ENCODE measurements at places on chromosomes 7 and 10.

- DNase-seq: no peak
These were observed 24.5 kb downstream of the CRCP start for GRCh38 chr7:66138994-66139752.

- DNase-seq: no peak
These were observed 1.7 kb downstream of the MMP21 start for GRCh38 chr10:125773687-125774543.

GRCh38 chr7:91455411-91455810 lies 191.2 kb downstream of the FZD1 start:
- DNase-seq: no peak

DNA sequence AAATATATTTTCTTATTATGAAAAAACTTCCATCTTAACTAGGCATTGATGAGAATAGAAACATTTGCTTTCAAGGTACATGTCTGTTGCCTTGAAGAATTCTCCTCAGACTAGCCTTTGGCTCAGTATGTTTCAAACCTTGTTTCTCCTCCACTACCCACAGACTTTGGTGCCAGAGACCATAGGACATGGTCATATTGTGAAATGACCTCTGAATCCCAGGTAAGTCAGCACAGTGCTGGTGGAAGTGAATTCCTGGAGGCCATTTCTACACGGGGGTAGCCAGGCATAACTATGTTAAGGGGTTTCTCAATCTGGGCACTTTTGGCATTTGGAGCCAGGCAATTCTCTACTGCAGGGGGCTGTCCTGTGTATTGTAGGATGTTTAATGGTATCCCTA lies 112.3 kb upstream of the FAM133B start:
- no peak for DNase-seq

GRCh38 chr7:106599343-106599698 lies 61.6 kb downstream of the CCDC71L start:
- no peak for DNase-seq

- no peak for DNase-seq
These were observed 133.3 kb downstream of the VPS41 start for GRCh38 chr7:38775506-38776175.

DNA sequence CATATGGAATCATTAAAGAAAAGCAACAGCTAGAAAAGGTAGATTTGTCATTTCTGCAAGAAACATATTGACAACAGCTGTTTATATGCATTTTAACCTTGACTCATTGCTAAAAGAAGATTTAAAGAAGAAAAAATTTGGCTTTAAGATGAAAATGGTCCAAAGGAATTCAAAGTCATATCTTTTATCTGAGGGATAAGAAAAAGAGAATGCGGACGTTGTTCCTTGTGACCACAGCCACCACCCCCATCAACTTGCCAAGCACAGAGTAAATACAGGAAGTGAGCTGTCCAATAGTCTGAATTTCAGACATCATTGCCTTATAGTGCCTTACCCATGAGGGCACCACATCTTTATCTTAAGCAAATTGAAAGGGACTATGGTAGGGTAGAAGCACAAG lies 7.3 kb upstream of the CRPPA start:
- no peak for DNase-seq

GRCh38 chr10:7634142-7634894 lies 32.4 kb downstream of the ITIH5 start:
- no peak for DNase-seq

GRCh38 chr7:134804351-134804750 lies 24.9 kb downstream of the CALD1 start:
- no peak for DNase-seq

- DNase-seq: no peak
These were observed 622.5 kb downstream of the TYW1 start for GRCh38 chr7:67619175-67619574.

- no peak for DNase-seq
These were observed 13.5 kb downstream of the PPIF start for GRCh38 chr10:79360499-79361342.

GRCh38 chr10:43712821-43713584 lies 64.3 kb upstream of the ZNF32 start:
- DNase-seq: no peak

- DNase-seq: no peak
These were observed 22.5 kb downstream of the AKR1E2 start for GRCh38 chr10:4848356-4849041.

DNA sequence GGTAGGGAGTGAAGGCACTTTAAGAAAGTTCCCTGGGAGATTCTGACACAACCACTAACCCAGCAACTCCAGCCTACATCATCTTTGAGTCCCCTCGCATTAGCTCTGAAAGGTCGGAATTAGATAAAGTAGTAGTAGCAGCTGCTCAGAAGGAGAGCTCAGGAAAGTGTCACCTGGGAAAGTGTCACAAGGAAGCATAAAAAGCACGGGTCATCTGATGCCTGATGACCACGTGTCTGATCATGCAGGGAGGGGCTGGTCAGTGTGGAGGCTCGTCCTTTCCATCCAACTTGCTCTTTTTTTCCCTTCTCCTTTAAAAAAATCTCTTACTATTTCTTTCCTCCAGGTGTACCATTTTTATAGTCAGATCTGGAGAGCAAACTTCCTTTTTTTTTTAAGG lies 47.1 kb upstream of the PDCD4 start:
- DNase-seq: no peak

- no peak for DNase-seq
These were observed 4.3 kb downstream of the SLC29A3 start for GRCh38 chr10:71323407-71323806.

DNA sequence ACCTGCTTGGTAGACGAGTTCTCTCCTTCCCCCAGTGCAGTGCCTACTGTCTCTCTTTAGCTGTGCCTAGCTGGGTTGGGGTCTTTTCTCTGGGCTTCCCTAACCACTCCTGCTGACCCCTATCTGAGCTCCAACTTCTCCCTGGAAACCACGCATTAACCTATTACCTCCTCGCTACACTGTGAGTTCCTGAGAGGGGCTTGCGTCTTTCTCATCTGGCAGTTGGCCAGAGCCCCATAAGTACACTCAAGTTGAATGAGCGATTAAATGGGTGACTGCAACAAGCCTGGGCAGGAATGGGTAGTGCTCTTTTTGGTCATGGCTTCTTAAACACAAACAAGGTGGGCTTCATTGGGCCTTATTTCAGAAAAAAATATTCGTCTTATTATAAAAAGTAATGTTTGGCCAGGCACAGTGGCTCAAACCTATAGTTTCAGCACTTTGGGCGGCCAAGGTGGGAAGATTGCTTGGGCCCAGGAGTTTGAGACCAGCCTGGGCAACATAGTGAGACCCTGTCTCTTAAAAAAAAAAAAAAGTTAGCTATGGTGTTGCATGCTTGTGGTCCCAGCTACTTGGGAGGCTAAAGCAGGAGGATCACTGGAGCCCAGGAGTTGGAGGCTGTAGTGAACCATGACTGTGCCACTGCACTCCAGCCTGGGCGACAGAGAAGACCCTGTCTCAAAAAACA lies 41.4 kb downstream of the SYPL1 start:
- DNase-seq: no peak

GRCh38 chr7:111101856-111102646 lies 11.1 kb downstream of the LRRN3 start:
- DNase-seq: no peak

DNA sequence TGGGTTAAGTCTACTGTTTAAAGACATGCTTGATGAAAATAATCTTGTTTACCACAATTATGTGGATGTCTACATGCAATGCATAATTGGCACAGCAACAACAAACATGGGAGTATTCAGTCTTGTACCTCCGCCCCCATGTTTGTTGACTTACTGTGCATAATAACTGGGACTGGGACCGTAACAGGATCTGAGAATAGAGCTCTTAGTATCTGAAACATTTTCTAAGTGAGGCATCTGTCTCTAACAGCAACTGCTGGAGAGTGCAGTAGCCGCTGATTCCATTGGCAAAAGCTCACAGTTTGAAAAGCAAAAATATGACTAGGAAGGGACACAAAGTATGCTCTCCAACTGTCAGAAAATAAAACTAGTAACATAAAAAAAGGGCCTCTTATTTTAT lies 61.6 kb downstream of the ENO4 start:
- DNase-seq: no peak

GRCh38 chr10:113967126-113967525 lies 76.5 kb upstream of the ADRB1 start:
- no peak for DNase-seq

GRCh38 chr10:60910543-60910942 lies 33.4 kb downstream of the RHOBTB1 start:
- no peak for DNase-seq

DNA sequence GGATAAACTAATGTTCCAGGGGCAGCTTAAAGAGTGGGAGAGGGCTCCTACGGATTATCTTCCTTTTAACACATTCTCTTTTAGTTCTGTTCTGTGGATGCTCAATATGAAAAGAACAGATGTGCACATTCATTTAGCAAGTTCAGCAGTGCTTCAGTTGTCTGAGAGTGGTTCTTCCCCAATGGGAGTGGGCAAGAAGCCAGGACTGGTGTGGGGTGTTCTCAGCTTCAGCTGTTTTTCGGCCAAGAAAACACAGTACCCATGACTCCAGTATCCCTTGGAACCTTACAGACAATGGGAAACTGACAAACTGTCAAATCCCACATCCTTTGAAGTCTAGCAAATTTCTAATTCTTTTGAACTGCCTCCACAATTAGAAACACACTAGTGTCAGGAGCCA lies 71.5 kb upstream of the LRRC17 start:
- DNase-seq: no peak
